Cortex of kidney (tissue), 1 donor: ENCODE measurements at places on chromosomes 1 and 21.

GRCh38 chr1:1305300-1306069, 2.2 kb downstream of the ACAP3 start:
- no peak for DNase-seq

DNA sequence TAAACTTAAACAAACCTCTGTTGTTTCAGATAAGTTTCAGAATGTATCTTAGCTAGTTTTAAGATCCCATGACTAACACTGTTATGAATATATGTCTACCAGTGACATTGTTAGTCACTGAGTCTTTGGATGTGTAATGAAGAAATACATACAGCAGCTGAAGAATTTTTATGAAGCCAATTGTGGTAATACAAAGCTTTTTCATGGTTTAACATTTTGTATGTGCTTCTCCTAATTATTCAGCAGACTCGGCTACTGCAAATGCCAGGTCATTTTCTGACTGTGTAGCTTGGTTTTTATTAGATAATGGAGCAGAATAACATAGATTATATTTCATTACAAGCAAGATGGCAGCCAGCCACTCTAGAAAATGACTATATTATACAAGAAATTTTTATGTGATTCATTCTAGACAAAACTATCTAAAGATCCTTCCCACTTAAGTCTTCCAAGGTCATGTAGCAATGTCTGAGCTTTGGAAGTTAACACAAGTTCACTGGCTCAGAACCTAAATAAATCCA, 147.8 kb downstream of the TNFSF18 start:
- DNase-seq, result no peak

DNA sequence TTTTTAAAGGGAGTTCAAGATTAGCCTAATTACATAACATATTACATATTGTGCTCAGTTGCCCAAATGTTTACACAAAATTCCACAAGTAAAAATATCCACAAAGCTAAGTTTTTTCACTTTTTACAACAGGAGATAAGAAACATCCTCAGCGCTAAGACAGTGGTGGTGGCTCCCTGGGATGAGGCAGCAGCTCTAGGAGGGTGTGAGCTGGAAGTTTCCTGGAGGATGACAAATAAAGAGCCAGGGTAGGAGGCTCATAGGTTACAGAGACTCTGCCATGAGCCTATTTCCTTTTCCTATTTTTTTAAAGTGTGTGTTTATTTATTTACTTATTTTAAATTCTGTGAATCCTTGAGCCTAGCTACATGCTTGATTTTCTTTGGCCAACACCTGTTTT, 91.7 kb downstream of the COL24A1 start:
- DNase-seq, result no peak

DNA sequence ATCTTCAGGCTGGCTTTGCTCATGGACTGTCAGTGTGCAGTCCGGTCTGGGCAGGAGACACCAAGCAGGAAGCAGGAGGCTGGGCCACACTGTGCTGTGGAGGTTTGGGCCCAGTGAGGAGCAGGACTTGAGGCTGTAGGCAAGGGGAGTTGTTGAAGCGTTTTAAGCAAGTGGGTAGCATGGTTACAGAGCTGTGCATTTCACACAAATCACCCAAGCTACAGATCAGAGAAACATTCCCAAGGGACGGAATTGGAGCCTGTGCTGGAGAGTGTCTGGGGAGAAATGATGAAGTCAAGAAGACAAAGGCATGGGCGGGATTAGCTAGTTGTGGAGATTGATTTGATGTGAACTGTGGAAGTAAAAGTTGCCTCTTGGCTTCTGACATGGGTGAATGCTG, 60.9 kb downstream of the KIF21B start:
- no peak for DNase-seq

DNA sequence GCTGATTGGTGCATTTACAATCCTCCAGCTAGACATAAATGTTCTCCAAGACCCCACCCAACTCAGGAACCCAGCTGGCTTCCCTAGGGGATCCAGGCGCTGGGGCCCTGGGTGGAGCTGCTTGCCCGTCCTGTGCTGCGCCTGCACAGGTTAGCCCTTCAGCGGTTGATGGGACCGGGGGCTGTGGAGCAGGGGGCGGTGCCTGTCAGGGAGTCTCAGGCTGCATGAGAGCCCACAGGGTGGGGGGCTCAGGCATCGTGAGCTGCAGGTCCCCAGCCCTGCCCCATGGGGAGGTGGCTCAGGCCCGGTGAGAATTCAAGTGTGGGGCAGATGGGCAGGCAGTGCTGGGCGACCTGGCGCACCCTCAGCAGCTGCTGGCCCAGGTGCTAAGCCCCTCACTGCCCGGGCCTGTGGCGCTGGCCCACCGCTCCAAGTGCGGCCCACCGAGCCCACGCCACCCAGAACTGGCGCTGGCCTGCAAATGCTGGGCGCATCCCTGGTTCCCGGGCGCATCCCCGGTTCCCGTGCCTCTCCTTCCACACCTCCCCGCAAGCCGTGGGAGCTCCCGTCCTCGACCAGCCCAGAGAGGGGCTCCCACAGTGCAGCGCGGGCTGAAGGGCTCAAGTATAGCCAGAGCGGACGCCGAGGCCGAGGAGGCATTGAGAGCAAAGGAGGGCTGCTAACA, 23.1 kb upstream of the CLCA4 start:
- no peak for DNase-seq

GRCh38 chr1:169363046-169363730, 4.4 kb downstream of the NME7 start:
- no peak for DNase-seq

DNA sequence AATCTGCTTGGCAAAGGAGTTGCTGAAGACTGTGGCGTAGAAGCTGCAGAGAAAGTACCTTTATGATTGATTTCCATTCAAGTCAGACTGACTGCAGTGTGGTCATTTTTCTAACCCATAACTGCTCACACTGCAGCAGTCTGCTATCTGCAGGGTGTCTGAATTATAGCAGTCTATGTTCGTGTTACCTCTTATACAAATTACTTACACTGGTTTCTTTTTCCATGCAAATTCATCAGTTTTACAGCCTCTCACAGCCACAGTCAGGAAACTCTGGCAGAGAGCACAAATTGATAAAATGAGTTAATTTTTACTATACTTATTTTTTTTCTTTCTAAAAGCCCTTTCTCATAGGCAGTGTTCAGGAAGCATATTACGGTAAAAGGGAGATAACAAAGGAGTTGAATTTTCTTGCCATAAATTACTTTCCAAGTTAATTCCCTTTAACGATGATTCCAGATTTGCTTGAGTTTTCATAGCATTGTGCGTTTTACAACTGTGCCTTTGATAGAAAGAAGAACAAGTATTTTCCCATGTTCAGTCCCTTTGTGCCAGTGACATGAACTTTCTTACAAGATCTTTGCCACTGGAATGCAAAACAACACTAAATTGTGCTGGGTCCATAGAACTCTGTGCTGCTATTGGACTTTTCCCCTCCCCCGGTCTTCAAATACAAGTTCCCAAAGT, 261.5 kb downstream of the NFIA start:
- DNase-seq, result no peak

- DNase-seq, result no peak
These were observed 114.2 kb downstream of the ZC3H11B start for GRCh38 chr1:219498666-219499065.

GRCh38 chr1:13700521-13701270, 708 bp downstream of the PRDM2 start:
- no peak for DNase-seq

DNA sequence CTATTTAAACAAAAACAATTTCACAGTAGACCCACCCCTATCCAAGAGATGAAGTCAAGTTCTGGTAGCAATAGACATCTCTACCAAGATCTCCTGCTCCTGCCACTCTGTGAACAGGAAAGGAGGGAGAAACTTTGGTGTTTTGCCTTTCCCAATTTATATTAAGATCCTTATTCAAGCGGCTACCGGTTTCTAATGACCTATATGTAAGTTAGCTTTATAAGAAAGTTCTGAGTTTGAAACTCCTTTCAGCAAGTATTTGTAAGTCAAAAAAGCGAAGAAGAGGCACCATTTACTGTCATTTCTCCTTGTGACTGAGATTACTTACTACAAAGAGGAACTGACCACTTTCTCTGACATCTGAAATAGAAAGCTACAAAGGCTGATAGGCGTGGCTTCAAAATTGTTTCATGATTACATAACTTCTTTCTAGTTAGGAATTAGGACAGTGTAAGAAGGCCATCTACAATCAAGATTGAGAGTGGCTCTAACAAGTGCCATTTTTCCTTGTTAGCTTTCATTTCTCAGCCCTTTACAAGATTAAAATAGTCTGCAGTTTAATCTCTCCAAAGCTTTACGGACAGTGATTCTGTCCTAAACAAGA, at the start of gene MNDA:
Gene MNDA, plus strand, starts transcription at position 448 of the 604 bp plus-strand sequence. CDS start 10,803 bp downstream, outside the sequence.
- no peak for DNase-seq

DNA sequence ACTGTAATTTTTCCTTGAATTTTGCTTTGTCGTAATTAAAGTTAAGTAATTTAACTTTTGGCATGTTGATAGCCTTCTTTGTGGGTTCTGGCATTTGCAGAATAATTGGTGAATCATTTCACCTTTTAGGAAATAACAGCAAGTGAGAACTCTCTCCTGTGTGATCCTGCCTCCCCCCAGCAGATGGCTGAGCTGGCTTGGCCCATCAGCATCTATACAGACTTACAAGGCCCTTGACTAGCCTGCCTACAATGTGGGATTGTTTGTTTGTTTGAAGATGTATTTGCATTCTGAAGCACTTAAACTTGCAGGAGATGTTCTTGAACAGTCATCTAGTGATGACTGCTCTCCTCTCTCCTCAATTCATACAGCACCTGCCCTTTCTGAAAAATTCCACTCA, 55.9 kb downstream of the MACO1 start:
- DNase-seq, result no peak

DNA sequence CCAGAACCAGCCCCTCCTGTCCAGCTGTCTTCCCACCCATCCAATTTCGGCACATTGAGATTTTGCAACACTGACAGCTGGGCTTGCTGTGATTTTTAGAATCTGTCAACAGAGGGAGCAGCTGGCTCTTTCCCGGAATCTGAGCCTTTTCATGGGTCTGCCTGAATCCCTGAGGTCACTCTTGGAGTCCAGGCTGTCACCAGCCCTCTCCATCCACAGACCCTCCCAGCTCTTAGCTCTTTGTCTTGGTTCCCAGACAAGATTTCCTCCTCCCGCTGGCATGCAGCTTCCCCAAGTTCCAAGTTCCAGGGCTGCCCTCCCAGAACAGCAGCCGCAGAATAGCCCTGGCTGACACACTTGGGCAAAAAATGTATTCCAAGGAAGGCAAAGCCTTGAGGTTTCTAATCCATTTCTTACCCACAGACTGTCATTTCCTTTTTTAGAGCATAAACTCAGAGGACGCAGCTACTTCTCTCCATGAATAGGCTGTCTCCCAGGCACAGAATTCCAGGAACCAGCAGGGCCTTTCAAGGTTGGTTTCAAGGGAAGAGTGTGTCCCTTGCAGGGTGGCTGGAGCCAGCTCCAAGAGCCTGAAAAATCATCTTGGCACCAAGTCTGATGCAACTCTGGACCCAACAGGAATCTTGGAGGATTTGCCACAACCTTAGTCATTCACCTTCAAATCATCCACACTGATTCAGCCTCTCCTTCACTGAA, 7.1 kb upstream of the TMEM61 start:
- no peak for DNase-seq

- no peak for DNase-seq
These were observed 12.6 kb upstream of the IL12RB2 start for GRCh38 chr1:67294836-67295617.

- no peak for DNase-seq
These were observed 321.5 kb upstream of the OLFM3 start for GRCh38 chr1:102318104-102318806.

- no peak for DNase-seq
These were observed 31.3 kb downstream of the NCMAP start for GRCh38 chr1:24586970-24587820.

DNA sequence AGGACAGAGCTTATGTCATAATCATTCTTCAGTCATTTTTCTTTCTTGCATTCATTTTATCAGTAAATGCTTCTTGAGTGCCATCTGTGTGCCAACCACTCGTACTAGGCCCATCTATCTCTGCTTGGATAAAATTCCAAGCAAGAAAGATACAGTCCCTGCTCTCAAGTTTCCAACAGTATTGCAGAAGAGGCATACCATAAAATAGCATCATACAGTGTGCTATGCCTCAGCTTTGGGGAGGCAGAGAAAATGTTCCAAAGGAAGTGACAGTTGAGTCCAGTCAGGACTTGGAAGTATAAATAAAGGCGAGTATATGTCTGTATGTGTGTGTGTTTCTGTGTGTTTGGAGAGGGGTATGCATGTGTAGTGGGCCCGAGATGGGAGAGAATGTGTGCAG, 113.4 kb upstream of the HOOK1 start:
- DNase-seq, result no peak

GRCh38 chr1:94883691-94884090, 43.2 kb downstream of the CNN3 start:
- DNase-seq, result no peak

DNA sequence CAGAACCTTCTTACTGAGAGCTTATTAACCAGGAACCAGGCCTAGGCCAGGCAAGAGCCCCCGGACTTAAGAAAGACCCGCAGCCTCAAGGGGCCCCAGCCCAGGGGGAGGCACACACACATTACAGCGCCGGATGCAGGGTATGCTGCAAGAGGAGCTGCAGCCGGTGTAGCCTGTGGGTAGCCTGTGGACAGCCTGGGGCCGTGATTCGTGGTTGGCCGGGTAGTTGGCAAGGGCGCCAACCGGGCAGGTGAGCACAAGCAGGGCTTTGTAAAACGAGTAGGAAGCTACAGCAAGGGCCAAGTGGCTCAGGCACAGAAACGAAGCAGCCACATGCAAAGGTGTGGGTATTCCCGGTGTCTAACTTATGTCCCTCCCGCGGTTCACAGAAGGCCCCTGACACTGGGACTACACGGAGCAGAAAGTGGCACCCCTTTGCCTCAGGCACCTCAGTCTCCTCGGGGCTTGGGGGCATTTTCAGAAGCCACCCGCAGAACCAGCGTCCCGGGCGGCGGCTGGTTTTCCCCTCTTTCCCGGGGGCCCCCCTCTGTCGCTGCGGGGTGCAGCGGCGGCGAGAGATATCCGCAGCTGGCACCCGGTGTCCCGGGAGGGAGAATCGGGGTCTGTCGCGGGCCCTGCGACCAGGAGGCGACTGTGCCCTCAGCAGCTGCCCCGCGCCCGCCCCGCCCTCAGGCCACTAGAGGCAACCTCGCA, 40.8 kb downstream of the KIAA1614 start:
- DNase-seq, result no peak

GRCh38 chr21:28663111-28663693, 329.5 kb downstream of the LTN1 start:
- no peak for DNase-seq

- no peak for DNase-seq
These were observed 16.2 kb downstream of the OR2L13 start for GRCh38 chr1:248111157-248111556.

GRCh38 chr1:42962641-42963377, 4.1 kb upstream of the SLC2A1 start:
- no peak for DNase-seq

GRCh38 chr1:248054671-248055070, 8.0 kb downstream of the OR2L3 start:
- DNase-seq, result no peak

GRCh38 chr1:7042322-7043190, 257.3 kb downstream of the CAMTA1 start:
- no peak for DNase-seq

GRCh38 chr1:9613625-9614299, 25.1 kb downstream of the TMEM201 start:
- DNase-seq, result no peak

DNA sequence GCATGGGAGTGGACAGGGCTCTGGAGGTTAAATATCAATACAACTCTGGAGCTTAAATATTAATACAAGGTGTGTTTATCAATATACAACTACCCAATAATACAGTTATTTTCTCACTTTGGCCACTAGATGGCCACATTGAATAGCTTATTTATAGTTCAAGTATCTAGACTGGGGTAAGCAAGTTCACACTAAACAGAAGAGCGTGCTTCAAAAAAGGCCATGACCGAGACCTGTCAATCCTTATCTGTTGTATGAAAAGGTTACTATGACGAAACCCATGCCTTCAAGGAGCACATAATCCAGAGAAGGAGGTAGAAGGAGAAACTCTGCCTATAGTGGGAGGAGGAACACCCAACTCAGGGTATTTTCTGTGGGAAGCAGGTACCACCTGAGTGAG, 29.1 kb downstream of the CHML start:
- no peak for DNase-seq
